Upper lobe of left lung (tissue), 6 donors: ENCODE measurements at places on chromosomes 2 and 18. TPM values are rescaled to one million over a fixed set of nuclear protein-coding genes. Genes with fewer than 3 reads are reported as not detected.

The UGT1A5 gene
- total RNA-seq, result not detected

The CPO gene
- not detected for total RNA-seq

The DSG2 gene
- 36.3 TPM for total RNA-seq

The KLHL30 gene
- total RNA-seq, result 0.30 TPM

The GPR75 gene
- total RNA-seq, result 3.4 TPM

The HOXD12 gene
- total RNA-seq, result not detected

The CNDP1 gene
- not detected for total RNA-seq

The MRPL44 gene
- 22.4 TPM for total RNA-seq

The DSG1 gene
- total RNA-seq, result not detected

The ATL2 gene
- 55.6 TPM for total RNA-seq

The ZNF521 gene
- 25.3 TPM for total RNA-seq

The RAX gene
- not detected for total RNA-seq

The MYCN gene
- 0.67 TPM for total RNA-seq

The TCF23 gene
- total RNA-seq, result not detected

The UPP2 gene
- not detected for total RNA-seq

The DOK6 gene
- total RNA-seq, result 1.7 TPM

The SLC19A3 gene
- 12.6 TPM for total RNA-seq

The ST6GAL2 gene
- total RNA-seq, result 2.7 TPM
